ENCODE measurements at places on chromosomes 6 and 20.

GRCh38 chr6:39107641-39108040, 7.3 kb downstream of the SAYSD1 start:
- no peak for DNase-seq

GRCh38 chr20:39188266-39188765, 226.2 kb downstream of the DHX35 start:
- no peak for DNase-seq

DNA sequence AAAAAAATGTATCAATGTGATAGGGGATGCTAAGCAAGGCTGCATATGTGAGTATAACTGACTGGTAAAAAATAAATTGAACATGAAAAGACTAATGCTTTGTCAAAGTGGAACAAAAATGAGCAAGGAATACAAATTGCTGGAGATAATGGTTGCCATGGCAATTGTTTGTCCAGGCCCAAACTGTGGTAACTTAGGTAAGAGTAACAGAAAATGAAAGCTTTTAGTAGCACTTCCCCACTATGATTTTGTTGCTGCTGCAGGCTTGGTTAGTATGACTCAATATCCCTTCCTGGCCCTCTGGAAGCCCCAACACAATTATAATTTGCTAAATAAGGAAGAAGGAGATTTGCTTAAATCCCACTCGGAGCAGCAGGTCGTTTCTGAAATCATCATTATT, 577.1 kb downstream of the DOK5 start:
- no peak for DNase-seq

DNA sequence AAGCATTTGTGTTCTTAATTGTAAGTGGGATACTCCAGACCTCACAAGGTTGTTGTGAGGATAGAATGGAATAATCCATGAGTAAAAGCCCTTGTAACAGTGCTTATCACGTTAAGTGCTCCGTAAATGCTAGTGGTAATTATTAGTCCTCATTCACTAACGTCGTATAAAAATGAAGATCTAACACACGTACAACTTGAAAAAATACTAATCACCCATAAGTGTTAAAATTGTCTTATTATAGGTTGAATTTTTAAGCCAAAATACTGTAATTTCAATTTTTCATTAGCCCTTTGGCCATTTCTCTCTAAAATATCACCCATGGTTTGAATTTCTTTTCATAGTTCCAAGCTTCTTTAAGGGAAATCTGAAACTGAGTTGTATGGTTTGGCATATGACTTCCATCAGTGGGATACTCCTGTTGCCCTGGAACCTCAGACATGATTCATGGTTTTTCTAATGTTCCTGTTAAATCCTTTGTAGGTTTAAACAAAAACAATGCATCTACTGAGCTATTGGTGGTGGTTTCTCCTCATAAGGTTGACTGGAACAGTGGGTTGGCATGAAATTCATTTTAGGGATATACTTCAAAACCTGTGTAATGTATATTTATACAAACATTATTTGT, 19.1 kb downstream of the XRN2 start:
- DNase-seq: no peak

DNA sequence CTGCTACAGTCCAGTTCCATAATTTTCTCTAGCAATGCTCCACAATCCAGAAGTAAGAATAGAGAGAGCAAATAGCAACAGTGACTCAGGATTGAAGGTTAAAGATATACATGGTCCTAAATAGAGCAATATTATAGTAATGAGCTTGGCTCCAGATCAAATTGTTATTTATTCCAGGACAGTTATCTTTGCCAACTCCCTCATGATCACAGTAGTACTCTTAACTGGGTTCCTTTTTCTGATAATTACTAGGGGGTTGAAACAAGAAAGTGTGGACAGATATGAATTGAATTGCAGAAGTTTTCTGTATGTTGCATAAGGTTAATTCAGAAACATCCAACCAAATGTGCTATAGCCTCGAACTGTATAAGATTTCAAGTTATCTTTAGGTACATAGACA, 11.9 kb downstream of the FAM184A start:
- DNase-seq: no peak

DNA sequence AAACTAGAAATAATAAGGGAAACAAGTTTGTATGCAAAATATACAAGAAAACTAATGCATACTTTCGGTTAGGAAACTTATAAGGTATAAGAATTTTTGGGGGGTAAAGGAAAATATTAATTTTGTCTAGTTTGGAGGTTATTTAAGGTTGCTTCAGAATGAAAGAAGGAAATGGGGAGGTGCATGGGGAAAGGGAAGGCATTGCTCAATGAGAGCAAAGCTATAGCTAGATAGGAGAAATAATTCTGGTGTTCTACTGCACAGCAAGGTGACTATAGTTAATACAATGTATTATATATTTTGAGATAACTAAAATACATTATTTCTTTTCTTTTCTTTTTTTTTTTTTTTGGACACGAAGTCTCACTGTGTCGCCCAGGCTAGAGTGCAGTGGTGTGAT, 5.4 kb upstream of the MYMX start:
- DNase-seq: no peak

DNA sequence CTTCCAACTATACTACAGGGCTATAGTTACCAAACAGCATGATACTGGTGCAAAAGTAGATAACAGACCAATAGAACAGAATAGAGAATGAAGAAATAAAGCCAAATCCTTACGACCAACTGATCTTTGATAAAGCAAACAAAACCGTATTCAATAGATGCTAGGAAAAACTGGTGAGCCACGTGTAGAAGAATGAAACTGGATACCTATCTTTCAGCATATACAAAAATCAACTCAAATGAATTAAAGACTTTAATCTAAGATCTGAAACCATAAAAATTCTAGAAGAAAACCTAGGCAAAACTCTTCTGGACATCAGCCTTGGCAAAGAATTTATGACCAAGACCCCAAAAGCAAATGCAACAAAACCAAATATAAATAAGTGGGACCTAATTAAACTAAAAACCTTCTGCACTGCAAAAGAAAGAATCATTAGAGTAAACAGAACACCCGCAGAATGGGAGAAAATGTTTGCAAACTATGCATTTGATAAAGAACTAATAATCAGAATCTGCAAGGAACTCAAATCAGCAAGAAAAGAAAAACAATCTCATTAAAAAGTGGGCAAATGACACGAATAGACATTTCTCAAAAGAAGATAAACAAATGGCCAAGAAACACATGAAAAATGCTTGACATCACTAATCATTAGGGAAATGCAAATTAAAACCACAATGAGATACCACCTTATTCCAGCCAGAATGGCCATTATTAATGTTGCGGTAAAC, 109.8 kb downstream of the TAF4 start:
- DNase-seq: no peak

- no peak for DNase-seq
These were observed 179.6 kb downstream of the TAF4 start for GRCh38 chr20:61885759-61886715.

GRCh38 chr20:61957961-61958715, 107.5 kb downstream of the TAF4 start:
- no peak for DNase-seq

- no peak for DNase-seq
These were observed 197.1 kb upstream of the RGS17 start for GRCh38 chr6:153328194-153328593.

DNA sequence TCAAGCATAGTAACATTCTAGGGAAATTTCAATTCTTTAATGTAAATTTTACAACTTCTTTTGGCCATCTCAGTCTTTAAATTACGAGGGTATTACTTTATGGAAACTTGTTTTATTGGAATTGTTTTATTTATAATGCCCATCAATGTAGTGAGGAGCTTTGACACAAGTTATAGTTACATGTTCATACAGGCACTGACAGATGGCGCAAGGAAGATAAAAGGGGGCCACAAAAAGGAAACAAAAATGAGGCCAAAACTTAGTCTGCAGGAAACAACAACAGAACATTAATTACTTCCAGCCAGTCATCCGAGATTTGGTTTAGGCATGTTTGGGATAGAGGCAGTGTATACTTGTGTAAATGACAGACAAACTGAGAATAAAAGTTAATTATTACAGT, 18.3 kb downstream of the SESN1 start:
- no peak for DNase-seq

- no peak for DNase-seq
These were observed 26.1 kb downstream of the SRPK1 start for GRCh38 chr6:35894776-35895175.

DNA sequence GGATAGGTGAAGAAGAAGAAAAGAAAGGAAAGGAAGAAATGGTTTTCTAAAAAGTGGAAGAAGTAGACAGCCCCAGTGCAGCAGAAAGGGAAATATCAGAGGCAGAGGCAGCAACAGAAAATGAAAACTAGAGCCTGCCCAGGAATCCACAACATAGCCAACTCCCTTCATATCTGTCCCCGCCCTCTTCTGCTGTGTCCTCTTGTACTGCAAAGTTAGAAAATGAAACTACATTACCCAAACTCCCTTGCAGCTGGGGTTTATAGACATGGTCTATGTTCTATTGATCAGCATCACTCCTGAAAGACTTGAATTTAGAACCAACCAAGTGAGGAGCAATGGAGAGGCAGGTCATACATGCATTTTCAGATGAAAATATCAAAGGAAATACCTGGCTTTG, 200.5 kb upstream of the PHACTR1 start:
- DNase-seq: peak; percentile 31

- no peak for DNase-seq
These were observed 44.2 kb upstream of the TAB2 start for GRCh38 chr6:149273318-149273717.

DNA sequence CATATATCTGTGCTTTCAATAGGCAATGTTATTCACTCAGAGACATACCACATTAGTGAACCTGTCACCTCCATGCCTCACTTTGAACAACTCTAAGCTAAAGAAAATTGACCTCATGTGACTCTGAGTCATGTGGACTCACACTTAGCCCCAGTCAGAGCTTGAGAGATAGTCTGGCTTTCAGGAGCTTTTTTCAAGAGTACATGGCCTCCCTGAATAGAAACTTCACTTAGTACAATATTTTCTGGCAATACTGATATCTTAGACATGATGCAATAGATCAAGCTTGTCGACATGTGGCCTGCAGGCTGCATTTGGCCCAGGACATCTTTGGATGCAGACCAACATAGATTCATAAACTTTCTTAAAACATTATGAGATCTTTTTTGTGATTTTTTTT, 8.5 kb downstream of the SPTLC3 start:
- no peak for DNase-seq

Data from AG08396 (cell line).